ENCODE measurements at places on chromosomes 7 and 10. TPM values are rescaled to one million over a fixed set of nuclear protein-coding genes. Genes with fewer than 3 reads are reported as not detected.

DMBT1 gene
- 1.2 TPM for polyA plus RNA-seq

MMP21 gene
- 0.07 TPM for polyA plus RNA-seq

SKIDA1 gene
- not detected for polyA plus RNA-seq

PCGF5 gene
- polyA plus RNA-seq = 38.9 TPM

ELMO1 gene
- 2.4 TPM for polyA plus RNA-seq
